ENCODE measurements at places on chromosomes 3 and 15.

GRCh38 chr15:100103828-100104227 lies 237.9 kb downstream of the ADAMTS17 start:
- no peak for DNase-seq

- no peak for DNase-seq
Measured at GRCh38 chr15:93141371-93141794, 52.4 kb upstream of the RGMA start.

- DNase-seq = no peak
Measured at GRCh38 chr3:47162697-47163168, 1.2 kb downstream of the SETD2 start.

DNA sequence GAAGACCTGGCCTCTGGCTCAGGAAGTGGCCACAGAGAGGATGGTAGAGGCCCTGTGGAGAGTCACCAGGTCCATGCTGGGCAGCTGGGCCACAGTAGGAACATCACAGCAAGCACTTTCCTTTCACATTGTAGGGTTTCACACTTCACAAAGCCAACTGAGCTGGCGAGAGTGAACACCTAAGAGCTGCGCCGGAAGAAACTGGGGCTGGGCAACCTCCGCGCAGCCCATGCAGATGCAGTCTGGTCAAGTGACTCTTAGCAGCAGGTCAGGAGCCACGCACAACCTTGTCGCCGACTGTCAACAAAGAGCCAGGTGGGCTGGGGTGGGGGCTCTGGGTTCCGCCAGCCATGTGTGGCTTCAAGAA lies 15.3 kb upstream of the SHISA5 start:
- no peak for DNase-seq

GRCh38 chr3:43126536-43126935 lies 20.7 kb upstream of the POMGNT2 start:
- no peak for DNase-seq

- DNase-seq = peak; percentile 16
Measured at GRCh38 chr15:66251790-66252684, 1.5 kb downstream of the MEGF11 start.

GRCh38 chr15:61041886-61042285 lies 187.2 kb downstream of the RORA start:
- DNase-seq = no peak

DNA sequence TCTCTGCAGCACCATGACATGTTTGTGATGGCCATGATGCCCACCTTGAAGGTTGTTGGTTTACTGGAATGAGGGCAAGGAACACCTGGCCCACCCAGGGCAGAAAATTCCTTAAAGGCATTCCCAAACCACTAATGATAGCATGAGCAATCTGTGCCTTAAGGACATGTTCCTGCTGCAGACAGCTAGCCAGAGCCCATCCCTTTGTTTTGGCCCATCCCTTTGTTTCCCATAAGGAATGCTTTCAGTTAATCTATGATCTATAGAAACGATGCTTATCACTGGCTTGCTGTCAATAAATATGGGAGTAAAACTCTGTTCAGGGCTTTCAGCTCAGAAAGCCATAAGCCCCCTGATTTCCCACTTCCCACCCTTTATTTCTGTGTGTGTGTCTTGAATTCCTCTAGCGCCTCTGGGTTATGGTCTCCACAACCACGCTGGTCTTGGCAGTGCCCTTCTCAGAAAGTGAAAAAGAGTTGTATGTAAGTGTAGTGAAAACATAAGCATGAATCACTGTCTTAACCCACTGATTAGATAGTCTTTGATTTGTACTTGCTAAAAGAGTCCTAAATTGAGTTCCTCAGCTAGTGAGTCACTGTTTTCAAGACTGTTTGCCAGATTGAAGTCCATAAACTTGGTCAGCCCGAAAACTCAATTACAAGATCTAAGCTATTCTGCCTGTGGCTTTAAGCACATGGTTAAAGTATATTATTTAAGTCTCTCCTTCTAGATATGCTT lies 19.0 kb upstream of the CCR2 start:
- no peak for DNase-seq

DNA sequence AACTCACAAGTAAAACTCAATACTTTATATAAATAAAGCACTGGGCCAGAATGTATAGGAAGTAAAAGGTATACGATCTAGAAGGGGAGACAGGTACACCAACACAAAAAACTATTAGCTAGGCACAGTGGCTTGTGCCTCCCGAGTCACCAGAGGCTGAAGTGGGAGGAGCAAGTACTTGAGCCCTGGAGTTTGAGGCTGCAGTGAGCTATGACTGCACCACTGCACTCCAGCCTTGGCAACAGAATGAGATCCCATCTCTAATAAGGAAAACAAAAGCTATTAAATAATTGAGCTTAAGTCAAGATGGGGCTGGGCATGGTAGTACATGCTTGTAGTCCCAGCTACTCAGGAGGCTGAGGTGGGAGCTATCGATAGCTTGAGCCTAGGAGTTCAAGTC lies 17.0 kb downstream of the PIK3CB start:
- no peak for DNase-seq

- DNase-seq = no peak
Measured at GRCh38 chr3:11392014-11392859, 120.0 kb downstream of the ATG7 start.

GRCh38 chr3:171936191-171936841 lies 93.2 kb downstream of the TMEM212 start:
- no peak for DNase-seq

DNA sequence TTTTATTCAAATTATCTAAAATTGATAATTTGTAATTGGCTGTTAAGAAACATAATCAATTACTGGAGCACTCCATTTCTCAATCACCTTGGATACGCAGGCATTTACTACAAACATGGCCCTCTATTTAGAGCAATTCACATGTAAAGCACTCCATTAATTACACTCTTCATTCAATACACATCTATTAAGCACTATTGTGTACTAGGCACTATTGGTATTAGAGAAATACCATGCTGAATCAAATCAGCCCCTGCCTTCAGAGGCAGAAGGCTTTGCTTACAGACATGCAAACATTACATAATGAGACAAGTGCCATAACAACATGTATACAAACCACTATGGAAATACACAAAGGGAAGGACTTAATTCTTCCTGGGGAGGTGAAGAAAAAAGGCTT lies 69.1 kb downstream of the PEAK1 start:
- DNase-seq = no peak

GRCh38 chr3:179528772-179529171 lies 34.0 kb upstream of the ACTL6A start:
- no peak for DNase-seq

DNA sequence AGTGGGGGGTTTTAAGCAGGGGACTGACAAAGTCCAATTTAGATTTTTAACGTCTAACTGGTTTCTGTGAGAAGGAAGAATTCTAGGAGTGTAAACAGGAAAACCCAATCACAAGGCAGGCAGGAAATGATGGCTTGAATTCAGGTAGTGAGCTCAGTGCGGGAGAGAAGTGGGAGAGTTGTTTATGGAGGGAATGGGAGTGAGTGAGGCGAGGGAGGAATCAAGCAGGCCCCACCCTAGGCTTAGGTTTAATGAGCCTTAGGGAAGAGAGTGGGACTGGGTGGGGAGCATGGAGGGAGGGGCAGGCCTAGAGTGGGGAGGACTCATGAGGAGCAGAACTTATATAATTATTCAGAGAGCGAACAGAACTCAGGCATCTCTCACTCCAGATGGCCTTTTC lies 17.9 kb downstream of the VIPR1 start:
- no peak for DNase-seq

DNA sequence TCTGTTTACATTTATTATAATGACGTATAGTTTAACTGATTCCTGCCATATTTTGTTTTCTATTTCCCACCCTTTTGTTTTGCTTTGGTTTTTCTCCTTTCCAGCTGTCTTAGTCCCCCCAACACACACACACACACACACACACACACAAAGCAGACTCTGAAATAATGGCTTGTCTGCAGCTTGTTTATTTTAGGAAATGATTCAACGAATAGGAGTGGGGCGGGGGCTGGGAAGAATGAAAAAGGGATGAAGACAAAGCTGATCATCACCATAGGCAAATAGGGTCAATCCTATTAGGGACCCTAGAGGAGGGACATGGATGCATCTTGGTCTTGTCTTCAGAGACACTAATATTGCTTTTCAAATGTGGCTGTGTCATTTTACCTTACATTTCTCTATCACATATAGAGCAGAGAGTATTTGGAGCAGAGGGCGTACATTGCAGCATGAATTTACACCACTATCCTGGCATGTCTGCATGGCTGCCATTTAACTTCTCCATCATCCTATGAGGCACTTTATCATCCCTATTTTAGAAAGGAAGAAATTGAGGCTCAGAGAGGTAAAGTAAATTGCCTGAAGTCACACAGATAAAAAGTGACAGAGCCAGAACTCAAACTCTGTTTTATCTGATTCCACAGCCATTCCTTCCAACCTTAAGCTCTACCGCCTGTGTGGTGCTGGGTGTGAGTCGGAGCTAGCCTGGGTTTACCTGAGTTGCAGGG lies 147.2 kb upstream of the TPM1 start:
- DNase-seq = no peak

- DNase-seq = no peak
Measured at GRCh38 chr15:63984331-63984730, 62.0 kb downstream of the DAPK2 start.

- no peak for DNase-seq
Measured at GRCh38 chr15:85772668-85773067, 22.1 kb downstream of the KLHL25 start.

- no peak for DNase-seq
Measured at GRCh38 chr15:69320977-69321554, 22.4 kb downstream of the PAQR5 start.

DNA sequence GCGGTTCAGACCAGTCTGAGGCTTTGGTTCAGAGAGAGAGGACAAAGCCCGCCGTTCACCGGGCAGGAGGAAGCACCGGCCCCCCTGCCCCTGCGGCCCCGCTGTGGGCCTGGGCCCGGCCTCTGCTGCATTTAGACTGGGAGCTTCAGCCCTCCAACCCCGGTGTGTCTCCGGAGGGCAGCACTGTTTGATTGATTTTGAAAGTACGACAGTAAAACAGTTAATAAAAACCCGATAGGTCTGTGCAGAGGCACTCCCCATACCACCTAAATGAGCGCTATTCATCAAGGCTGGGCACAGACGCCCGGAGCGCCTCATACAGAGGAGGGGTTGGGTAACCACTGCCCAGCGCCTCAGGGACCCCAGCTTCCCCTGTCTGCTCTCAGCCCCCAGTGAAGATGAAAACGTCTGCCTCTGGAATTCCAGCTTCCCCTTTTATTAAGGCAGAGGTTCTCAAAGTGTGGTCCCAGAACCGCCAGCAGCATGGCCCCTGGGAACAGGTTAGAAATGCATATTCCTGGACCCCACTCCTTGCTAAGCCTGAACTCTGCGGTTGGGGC lies 256.7 kb upstream of the TLE3 start:
- no peak for DNase-seq

- no peak for DNase-seq
Measured at GRCh38 chr3:23869977-23870662, 46.7 kb downstream of the NKIRAS1 start.
